Dorsolateral prefrontal cortex (tissue), 122 donors: ENCODE measurements at places on chromosomes 12 and 14.

- DNase-seq: no peak
Observed at GRCh38 chr12:12086973-12087692, 16.4 kb downstream of the BCL2L14 start.

- DNase-seq: no peak
Observed at GRCh38 chr12:27243006-27243405, 1.1 kb upstream of the STK38L start.

DNA sequence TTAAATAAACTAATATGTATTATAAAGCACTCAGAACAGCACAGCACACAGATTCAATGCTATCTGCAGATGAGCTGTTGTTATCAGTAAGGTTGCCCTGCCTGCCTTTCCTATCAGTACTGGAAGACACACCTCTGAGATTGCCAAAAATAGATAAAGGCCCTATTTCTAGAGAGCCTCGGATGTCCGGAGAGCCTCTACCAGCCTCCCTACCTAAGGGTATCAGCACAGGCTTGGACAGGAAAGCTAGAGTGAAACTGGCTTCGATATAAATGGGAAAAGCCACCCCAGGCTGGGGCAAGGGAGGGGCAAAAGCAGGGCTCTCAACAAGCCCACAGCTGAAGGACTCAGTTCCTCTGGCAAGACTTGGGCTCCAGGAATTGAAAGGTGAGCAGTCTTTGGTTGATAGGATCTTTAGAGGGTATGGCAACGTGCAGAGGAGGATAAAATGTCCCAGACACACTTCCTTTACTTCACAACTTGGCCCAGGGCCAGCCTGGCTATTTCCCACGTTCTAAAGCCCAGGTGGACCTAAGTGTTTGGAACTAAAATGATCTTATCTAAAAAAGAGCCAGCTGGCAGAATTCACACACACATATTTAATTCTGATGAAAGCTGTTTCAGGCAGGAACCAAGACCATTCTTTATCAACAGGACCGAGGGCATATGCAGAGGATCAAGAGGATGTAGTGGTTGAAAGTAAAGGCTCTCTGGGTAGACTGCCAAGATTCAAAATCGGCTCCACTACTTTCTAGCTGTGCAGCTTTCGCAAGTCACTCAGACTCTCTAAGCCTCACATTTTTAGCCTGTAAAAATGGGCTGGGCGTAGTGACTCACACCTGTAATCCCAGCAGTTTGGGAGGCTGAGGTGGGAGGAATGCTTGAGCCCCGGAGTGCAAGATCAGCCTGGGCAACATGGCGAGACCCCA is 37.8 kb upstream of the ITPR2 start:
- no peak for DNase-seq

- DNase-seq: no peak
Observed at GRCh38 chr14:89565607-89566006, 148.6 kb upstream of the FOXN3 start.

DNA sequence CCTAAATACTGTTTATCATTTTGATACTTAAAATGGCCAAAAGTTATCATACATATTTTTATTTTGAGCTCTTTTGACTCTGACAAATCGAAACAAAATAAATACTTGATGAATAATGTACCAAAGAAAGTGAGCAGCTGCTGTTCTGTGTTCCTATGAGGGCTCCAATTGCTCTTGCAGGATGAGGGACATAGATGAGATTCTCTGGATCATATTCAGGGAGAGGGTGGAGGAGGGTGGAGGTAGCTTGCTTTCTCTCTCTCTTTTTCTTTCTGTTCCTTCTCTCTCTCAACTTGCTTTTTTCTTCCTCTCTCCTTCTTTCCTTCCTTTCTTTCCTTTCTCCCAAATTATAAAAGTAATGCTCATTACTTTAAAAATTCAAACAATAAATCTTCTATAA is 8.9 kb upstream of the MYH7 start:
- DNase-seq: no peak

- no peak for DNase-seq
Observed at GRCh38 chr14:30585204-30585603, 26.2 kb downstream of the G2E3 start.

DNA sequence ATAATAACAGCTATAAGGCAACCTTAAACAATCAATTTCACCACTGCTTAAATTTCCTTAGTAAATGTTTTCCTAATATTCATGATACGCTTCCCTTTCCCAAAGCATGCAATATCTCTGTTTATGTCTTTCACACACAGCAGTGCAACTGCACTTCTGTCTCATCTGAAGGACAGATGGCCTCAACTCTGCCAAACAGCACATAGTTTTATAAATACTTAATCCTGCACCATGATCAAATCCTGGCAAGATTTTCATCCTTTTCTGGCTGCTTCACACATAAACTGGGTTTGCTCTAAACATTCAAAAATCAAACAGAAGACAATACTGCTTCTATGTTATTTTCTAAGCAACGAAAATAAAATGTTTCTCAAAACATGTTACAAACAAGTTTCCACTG is 266.3 kb downstream of the ITPR2 start:
- DNase-seq: no peak
